ENCODE measurements at places on chromosomes 3 and 15.

DNA sequence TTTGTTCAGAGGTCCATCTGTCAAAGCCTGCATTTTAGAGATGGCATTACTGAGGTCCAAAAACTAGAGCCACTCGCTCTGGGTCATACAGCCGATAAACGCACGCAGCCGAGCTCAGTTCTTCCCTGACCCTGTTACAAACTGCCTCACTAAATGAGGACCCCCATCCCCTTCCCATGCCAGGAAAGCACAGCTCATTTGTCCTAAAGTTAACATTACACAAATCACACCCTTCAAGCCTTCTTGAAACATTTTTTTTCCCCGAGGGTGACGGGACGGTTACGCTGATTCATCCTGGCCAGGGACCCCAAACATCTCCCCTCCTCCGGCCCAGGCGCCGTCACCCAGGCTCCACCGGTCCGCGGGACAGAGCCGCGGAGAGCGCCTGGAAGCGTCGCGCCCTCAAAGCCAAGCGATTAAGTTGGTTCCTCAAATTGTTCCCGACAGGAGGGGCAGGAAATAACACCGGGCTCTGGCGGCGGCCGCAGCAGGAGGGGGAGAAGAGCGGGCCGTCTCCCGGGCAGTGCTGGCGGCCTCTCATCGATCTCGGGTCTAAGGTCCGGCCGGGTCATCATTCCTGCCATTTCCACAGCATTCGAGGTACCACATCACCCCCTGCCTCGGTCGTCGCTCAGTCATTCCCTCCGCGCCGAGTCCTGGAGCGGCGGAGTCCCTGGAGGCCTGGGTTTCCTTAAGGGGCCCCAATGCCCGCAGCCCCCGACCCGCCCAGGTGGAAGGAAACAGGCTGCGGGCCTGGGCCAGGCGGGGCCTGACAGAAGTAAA is 619 bp upstream of the CMTM8 start:
- DNase-seq = peak; percentile 81

DNA sequence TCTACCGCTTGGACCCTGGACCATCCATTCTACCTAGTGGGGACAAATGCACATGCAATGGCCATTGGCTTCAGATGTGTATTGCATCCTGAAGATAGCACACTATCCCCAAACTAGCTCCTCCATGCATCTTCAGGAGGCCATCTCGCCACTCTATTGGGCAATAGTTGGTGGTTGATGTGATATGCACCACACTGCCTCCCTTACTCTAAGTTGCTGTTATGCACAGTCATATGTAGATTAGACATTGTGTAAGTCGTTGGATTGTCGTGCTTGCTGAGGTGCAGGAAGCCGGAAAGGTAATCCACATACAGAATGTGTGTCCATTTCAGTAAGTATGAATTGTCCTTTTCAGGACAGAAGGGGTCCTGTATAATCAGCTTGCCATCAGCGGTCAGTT is 26.7 kb upstream of the PLA2G4D start:
- no peak for DNase-seq

GRCh38 chr3:63886858-63887257 is 23.2 kb downstream of the ATXN7 start:
- DNase-seq = no peak

DNA sequence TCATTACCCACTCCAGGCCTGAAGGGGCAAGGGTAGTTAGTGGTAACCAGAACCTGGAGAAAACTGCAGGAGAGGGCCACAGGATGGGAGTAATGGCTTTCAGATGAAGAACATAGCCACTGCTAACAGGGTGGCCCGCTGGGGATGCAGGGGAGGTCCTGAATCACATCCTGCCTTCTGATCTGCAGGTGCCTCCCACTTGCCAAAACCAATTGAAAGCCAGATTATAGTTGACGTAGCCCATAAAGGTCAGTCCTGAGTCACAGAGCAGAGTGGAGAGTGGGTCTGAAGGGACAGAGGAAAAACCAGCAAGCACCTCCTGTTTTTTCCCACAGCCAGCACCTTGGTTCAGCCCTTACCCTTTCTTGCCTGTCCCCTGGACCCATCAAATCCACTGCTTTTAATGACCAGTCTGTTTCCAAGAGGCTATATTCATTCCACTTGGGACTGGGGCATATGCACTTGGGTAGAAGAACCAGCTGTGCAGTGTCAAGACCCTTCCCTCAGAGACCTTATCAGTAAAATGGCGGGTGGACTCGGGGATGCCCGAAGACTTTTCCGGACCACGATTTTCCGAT is 646 bp upstream of the SLC35G2 start:
- peak; percentile 16 for DNase-seq

DNA sequence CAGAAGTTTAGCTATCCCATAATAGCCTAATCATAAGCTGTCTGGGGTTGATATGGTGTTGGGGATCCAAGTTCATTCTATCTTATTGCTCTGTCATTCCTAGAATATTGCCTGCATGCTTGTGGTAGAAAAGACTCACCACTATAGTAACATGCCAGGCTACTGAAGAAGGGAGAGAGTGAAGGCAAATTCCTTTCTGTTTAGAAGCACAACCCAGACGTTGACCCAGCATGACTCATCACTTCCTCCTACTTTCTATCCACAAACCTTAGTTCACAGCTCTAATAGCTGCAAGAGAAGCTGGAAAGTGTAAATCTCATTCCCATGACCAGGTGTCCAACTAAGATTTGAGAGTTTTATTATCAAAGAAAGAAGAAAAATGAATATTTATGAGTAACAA is 57.8 kb upstream of the NMD3 start:
- DNase-seq = no peak

DNA sequence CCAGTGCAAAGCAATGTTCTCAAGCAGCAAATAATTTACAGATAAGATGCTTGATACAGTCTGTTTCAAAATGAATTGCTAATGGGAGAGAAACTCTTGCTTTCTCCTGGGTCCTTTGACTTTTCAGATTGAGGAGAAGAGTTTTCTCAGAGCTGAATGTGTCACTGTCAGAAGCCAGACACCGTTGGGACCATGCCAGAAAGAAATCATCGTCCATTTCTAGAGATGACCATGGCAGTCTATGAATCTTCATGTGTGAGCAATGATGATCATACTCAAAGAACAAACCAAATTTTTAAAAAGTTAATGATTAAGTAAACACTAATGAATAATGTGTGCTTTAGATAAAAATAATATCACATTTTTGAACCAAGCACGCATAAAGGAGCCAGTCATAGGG is 77.6 kb downstream of the ZNF385D start:
- DNase-seq = no peak

GRCh38 chr3:37096975-37097374 is 77.4 kb downstream of the LRRFIP2 start:
- DNase-seq = no peak

- DNase-seq = no peak
Observed at GRCh38 chr3:49626101-49626581, 48.0 kb upstream of the APEH start.

- no peak for DNase-seq
Observed at GRCh38 chr3:14867936-14868570, 49.3 kb downstream of the FGD5 start.

DNA sequence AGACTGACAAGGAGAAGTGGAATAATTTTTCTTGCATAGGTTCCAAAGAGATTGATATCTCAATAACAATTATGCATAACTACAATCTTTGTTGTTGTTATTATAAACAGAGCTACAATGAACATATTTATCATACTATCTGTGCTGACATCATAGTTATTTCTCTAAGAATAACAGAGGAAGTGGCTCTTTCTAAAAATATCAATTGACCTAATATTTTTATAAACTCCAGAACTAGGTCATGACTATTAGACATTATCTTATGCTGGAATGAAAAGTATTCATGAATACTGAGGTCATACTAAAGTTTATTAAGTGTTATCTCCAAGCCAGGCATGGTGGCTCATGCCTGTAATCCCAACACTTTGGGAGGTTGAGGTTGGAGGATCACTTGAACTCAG is 114.1 kb downstream of the DCLK3 start:
- DNase-seq = no peak

DNA sequence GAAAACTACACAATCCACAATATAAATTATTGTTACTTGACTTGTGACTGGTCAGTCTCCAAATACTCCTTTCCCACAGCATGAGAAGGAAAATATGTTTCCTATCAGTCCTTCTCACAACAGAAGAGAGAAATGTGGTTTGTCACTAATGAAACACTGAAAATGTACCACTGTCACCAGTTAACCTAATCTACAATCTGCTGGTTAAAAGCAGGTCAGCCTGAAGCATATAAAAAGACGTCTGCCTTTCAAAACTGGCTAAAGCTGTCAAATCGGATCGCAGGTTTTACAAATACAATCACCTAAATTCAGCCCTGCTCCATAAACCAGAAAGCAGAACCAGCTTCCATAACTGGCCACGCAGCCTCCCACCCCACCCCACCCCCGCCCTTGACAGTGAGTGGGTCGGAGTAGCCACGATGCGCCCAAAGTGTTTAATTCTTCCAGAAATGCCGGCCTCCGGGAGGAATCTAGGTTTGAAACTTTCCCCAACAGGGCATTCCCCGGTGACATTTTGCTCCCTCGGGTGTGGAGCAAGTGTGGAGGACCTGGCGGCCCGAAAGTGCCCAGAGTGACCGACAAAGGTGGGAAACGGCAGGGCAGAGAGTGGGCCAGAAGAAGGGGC is 682 bp downstream of the ETFA start:
- DNase-seq = no peak

GRCh38 chr3:17580901-17581300 is 161.5 kb downstream of the TBC1D5 start:
- DNase-seq = no peak

GRCh38 chr15:87732976-87733375 is 523.6 kb downstream of the NTRK3 start:
- DNase-seq = no peak

DNA sequence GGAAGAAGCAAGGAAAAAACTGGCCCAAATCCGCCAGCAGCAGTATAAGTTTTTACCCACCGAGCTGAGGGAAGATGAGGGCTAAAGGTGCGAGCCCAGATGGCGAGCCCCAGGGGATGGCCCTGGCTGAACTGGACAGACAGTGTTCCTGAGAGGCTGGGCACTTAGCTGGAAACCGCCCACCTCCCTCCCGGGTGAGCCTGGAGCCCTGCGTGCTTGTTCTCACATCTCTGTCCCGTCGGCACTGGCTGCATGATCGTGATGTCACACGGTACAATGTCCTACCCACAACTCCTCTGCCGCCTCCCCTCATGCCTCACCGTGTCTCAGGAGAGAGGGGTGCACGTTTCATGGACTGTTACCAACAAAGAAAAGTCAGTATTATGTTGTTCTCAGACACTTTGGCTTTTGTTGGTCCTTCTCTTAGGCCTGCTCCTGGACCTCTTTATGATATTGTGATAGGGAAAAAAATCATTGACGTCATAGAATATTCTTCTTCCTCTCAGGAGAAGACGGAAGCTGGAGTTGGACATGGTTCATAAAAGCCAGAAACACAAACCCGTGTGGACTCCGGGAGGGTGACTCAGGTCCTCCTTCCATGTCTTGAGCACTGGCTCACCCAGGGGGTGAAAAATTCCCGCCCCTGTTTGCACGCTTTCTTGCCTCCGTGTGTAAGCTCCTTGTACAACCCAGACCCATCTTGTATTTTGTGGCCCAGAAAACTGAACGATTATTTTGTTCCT is 201.8 kb upstream of the TPM1 start:
- no peak for DNase-seq

GRCh38 chr15:34616613-34617012 is 33.2 kb upstream of the GOLGA8B start:
- no peak for DNase-seq

GRCh38 chr15:78854833-78855372 is 17.8 kb upstream of the MORF4L1 start:
- no peak for DNase-seq

DNA sequence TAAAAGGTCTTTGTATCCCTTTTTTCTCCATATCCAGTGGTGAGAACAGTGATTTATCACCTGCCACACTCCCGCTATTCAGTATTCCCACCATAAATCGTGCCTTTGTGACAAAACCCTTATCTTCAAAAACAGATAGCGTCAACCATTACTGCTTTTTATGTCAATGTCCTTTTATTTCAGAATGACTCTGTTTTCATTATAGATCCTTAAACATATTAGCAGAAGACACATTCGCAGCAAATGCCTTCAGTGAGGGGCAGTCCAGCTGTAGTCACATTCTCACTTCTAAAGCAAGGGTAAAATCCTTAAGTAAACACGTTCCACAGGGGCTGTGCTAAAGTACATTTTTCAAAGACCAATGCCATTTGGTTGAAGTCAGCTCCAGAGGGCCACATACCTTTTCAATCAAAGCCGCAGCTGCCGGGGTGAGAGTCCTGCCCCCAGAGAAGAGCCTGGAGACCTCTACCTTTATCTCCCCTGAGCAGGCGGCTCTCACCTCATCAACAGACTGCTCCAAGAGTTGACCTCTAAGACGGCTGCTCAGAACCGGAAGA is 53.4 kb downstream of the PDZRN3 start:
- no peak for DNase-seq

- DNase-seq = peak; percentile 6
Observed at GRCh38 chr3:168620854-168621253, 525.1 kb upstream of the GOLIM4 start.

DNA sequence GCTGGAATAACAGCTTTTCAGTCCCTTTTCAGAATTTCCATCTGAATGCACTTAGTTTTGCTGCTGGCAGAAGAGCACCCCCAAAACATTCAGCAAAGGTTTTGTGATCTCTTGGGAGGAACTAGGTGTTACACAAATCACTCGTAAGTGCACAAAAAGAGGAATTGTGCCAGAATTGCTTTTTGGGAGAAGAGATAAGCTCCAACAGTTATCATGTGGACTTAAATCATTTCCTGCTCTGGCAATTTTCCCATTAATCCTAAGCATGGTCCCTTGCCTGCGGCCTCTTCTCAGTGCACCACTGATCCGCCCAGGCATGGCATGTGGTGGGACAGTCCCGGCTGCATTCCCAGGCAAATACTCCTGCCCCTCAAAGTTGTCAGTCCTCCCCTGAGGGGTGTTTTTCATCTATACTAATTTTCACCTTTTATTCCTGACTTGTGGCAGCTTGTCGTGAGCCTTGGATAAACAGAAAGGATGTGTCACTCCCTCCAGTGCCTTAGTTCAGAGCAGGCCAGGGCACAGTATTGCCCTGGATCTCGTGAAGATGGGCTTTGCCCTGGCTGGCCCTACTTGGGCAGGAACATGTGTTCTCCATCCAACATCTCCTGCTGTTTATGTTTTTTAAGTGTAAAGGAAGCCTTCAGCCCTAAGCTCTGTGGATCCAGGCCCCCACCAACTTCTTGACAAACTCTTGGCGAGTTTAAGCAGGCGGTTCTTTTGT is 44.6 kb upstream of the VILL start:
- no peak for DNase-seq

DNA sequence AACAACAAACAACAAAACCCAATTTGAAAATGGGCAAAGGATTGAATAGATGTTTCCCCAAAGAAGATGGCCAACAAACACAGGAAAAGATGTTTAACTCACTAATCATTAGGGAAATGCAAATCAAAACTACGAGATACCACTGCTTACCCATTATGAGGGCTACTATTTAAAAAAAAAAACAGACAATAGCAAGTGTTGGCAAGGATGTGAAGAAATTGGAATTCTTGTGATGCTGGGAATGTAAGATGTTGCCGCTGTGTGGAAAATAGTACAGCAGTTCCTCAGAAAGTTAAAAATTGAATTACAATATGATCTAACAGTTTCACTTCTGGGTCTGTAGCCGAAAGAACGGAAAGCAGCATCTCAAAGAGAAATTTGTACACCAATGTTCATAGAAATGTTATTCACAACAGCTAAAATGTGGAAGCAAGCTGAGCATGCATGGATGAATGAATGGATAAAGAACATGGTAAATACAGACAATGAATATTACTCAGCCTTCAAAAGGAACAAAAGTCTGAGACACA is 121.9 kb downstream of the CHSY1 start:
- no peak for DNase-seq

Data from HuH-7.5 (cell line).